ENCODE measurements at places on chromosomes 1 and 21. TPM values are rescaled to one million over a fixed set of nuclear protein-coding genes. Genes with fewer than 3 reads are reported as not detected.

Gene CACNA1S
- total RNA-seq = not detected

Gene AVPR1B
- total RNA-seq = not detected

Gene KANK4
- not detected for total RNA-seq

Gene SHE
- total RNA-seq = not detected

Gene CCDC185
- total RNA-seq = not detected

Gene SYPL2
- under 0.01 TPM for total RNA-seq

Gene SIM2
- 1.9 TPM for total RNA-seq

Gene EPHA10
- total RNA-seq = not detected

Gene ZNF692
- total RNA-seq = 6.9 TPM

Gene S1PR1
- 12.5 TPM for total RNA-seq

Gene LCE6A
- total RNA-seq = not detected

Gene GBP3
- total RNA-seq = 50.0 TPM

Gene TFF1
- total RNA-seq = not detected

Gene HIVEP3
- total RNA-seq = 1.1 TPM

Gene PDC
- total RNA-seq = not detected

Gene PPIAL4G
- total RNA-seq = not detected

Gene FCER1G
- not detected for total RNA-seq

Gene OR2T35
- not detected for total RNA-seq

Gene SYNC
- 103 TPM for total RNA-seq
